ENCODE measurements at places on chromosomes 3 and 15. TPM values are rescaled to one million over a fixed set of nuclear protein-coding genes. Genes with fewer than 3 reads are reported as not detected.
A peak's percentile ranks its signal among the peaks of the same experiment; 100 is the strongest.

DNA sequence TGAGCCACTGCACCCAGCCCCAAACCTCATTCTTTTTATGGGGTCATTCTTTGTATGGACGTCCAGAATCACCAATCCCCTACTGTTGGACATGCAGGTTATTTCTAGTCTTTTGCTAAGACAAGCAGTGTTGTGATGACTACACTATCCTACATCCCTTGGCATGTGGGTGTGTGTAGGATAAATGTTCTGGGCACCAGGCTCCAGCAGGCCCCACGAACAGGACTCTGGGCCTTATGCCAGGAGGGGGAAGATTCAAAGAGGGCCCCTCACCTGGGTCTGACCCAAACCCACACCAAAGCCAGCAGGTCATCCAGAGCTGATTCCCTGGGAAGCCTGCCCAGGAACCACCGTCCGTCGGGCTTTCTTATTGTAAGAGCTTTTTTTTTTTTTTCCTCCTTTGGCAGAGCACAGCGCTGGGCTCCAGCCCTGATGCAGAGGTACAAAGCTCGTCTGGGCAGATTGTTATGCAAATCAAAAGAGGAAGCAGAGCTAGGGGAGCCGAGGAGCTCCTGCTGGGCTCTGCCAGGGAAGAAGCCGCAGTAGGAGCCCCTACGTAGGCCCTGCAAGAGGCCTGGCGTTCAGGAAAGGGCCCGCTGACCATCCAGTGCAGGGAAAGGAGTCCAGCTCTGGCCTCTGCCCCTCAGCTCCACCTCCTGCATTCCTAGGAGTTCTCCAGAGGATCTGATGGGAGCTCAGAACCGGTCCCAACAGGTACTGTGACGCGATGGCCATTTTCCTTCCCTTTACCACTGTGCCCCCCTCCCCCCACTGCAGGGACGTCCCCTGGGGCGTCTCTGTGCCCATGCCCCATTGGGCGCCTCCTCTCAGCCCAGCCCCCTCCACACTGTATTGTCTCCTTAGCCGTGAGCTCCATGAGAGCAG lies 29.0 kb upstream of the FURIN start:
- H3K27ac ChIP-seq, result no peak overlapping the region
- no peaks in the 10 kb centered on the region for H3K27me3 ChIP-seq
- no peak for DNase-seq
- no peaks in the 10 kb centered on the region for H3K36me3 ChIP-seq

- peak overlapping the region; percentile 63 for H3K27ac ChIP-seq
- H3K4me1 ChIP-seq, result peaks cover 50% of the 10 kb centered on the region
- no peak overlapping the region for H3K4me3 ChIP-seq
- H3K27me3 ChIP-seq, result no peaks in the 10 kb centered on the region
- peak; percentile 40 for DNase-seq
Observed at GRCh38 chr3:46407970-46408369, 911 bp downstream of the CCRL2 start.

DNA sequence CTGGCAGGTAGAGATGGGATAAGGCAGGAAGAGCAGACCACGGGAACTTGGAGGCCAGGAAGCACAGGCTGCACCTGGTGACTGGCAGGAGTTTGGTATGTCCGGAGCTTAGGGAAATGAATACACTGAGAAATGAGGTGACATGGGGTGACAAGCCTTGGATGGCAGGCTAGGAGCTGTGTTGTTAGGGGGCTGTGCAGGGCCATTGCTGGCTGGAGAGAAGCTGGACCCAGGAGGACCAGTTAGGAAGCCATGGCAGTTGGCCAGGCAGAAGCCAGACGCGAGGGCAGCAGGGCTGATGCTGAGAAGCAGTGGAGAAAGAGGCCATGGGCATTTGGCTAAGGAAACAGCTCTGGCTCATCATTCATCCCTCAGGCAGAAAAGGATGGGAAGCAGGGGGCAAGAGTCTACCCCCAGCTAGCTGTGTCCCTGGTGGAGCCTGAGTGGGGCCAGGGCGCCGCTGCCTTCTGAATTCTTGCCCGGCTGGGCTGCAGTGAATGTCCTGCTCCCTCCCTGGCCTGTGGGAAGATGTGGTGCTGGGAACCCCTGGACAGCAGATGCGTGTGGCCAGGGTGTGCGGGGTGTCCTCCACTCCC lies 255.8 kb downstream of the FAM43A start:
- no peak for DNase-seq
- H3K27me3 ChIP-seq, result no peaks in the 10 kb centered on the region
- H3K4me1 ChIP-seq, result no peaks in the 10 kb centered on the region
- no peak overlapping the region for H3K4me3 ChIP-seq
- H3K27ac ChIP-seq, result no peak overlapping the region
- no peaks in the 10 kb centered on the region for H3K36me3 ChIP-seq

- no peaks in the 10 kb centered on the region for H3K36me3 ChIP-seq
- no peaks in the 10 kb centered on the region for H3K4me1 ChIP-seq
- H3K27me3 ChIP-seq, result no peaks in the 10 kb centered on the region
- no peak overlapping the region for H3K27ac ChIP-seq
- H3K4me3 ChIP-seq, result no peak overlapping the region
- no peak for DNase-seq
Observed at GRCh38 chr3:116474801-116475200, 29.5 kb upstream of the LSAMP start.

- peaks cover 8% of the 10 kb centered on the region for H3K4me1 ChIP-seq
- no peak overlapping the region for H3K27ac ChIP-seq
- H3K36me3 ChIP-seq, result no peaks in the 10 kb centered on the region
- H3K27me3 ChIP-seq, result no peaks in the 10 kb centered on the region
- H3K4me3 ChIP-seq, result no peak overlapping the region
- peak; percentile 91 for DNase-seq
Observed at GRCh38 chr3:175432376-175433025, 573.4 kb downstream of the NAALADL2 start.

DNA sequence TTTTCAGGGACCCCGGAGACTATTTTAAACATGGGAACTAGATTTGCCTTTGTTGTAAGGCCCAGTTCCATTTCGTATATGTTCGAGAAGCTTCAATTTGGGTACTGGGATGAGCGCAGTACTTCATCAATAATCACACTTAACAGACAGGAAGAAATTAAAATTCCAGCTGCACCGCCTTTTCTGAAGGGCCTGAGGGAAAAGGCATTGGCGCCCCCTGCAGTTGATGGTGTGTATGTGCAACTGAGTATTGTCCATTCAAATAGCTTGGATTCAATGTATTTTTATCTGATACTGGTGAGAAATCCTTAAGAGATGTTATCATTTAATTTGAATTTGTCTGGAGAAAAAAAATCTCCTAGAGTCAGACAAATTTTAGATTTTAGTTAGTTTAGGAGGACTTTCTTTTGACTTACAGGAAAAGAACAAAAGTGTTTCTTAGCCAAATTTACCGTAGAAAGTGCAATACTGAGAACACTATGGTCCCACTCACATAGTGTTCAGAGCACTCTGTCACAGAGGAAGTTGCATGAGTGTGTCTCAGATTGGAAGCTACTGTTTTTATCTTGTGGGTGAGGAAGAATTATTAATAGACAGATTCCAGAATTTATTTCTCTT lies 5.4 kb upstream of the ALDH1A2 start:
- no peak overlapping the region for H3K27ac ChIP-seq
- H3K4me3 ChIP-seq, result no peak overlapping the region
- H3K4me1 ChIP-seq, result peaks cover 3% of the 10 kb centered on the region
- no peaks in the 10 kb centered on the region for H3K27me3 ChIP-seq

The KLHDC8B gene
- 36.0 TPM for total RNA-seq

The DZIP1L gene
- 14.6 TPM for total RNA-seq

- no peak overlapping the region for H3K27ac ChIP-seq
- no peak for DNase-seq
- peaks cover 18% of the 10 kb centered on the region for H3K36me3 ChIP-seq
Observed at GRCh38 chr3:185646382-185647133, 60.5 kb downstream of the SENP2 start.

GRCh38 chr15:68590721-68591389 lies 12.1 kb downstream of the CORO2B start:
- peaks cover 8% of the 10 kb centered on the region for H3K4me1 ChIP-seq
- no peaks in the 10 kb centered on the region for H3K27me3 ChIP-seq
- no peaks in the 10 kb centered on the region for H3K36me3 ChIP-seq

DNA sequence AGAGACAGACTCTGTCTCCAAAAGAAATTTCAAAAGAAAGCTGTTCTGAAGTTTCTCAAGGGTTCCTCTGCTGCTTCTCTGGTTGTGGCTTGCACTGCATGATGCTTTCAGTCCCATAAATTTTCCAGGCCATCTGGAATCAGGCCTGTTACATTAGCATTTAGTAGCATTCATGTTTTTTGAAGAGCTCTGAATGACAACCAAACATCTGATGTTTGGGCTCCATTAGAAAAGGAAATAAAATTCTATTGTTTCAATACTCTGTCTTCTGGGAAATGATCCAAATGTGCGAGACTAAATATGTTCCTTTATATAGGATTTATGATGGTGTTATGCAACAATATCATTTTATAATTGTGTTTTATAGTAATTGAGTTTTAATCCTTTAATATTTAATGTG lies 455.8 kb downstream of the GABRG3 start:
- no peaks in the 10 kb centered on the region for H3K4me1 ChIP-seq
- H3K27ac ChIP-seq, result no peak overlapping the region
- no peak overlapping the region for H3K4me3 ChIP-seq
- no peaks in the 10 kb centered on the region for H3K27me3 ChIP-seq

The GPR171 gene
- not detected for total RNA-seq

The SLC6A6 gene
- 38.0 TPM for total RNA-seq

The GOLGA6L4 gene
- total RNA-seq, result 7.5 TPM

- H3K27me3 ChIP-seq, result no peaks in the 10 kb centered on the region
- peak overlapping the region; percentile 4 for H3K27ac ChIP-seq
- peaks cover 3% of the 10 kb centered on the region for H3K36me3 ChIP-seq
- DNase-seq, result peak; percentile 72
- H3K4me1 ChIP-seq, result peaks cover 24% of the 10 kb centered on the region
Observed at GRCh38 chr15:90885432-90886290, 1.4 kb downstream of the FES start.

DNA sequence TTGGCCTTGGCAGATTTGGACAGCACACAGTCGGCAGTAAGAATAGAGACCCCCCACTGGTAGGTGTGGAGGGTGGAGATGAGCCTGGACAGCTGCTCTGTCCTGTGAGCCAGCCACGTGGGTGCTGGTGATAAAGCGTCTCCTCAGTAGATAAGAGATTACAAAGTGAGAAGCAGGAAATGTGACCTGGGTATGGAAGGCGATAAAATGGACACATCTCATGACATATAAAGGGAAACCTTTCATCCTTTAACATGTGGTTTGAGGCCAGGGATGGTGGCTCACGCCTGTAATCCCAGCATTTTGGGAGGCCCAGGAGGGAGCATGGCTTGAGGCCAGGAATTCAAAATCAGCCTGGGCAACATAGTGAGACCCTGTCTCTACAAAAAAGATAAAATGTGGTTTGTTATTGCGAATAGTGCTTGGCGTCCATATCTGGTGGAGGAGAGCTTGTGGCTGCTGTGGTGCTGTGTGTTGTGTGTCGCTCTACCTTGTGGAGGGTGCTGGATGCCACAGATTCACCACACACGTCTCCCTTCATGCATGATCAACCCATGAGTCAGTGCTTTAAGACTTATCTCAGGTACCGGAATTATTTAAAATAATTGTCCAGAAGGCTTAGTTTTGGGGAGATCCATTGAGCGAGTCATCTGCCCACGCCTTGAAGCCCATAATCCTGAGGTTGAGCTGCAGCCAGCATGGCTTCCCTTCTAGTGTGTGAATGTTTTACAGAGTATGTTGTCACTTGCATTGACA lies 157.0 kb downstream of the GABRG3 start:
- no peaks in the 10 kb centered on the region for H3K27me3 ChIP-seq
- no peak overlapping the region for H3K4me3 ChIP-seq
- no peak overlapping the region for H3K27ac ChIP-seq

The TMEM207 gene
- not detected for total RNA-seq

DNA sequence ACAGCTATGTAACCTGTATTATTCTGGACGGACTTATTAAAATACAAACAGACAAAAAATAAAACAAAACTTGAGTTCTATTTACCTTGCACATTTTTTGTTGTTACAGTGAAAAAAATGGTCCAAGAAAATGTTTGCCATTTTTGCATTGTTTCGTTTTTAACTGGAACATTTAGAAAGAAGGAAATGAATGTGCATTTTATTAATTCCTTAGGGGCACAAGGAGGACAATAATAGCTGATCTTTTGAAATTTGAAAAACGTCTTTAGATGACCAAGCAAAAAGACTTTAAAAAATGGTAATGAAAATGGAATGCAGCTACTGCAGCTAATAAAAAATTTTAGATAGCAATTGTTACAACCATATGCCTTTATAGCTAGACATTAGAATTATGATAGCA lies 17.1 kb downstream of the LMOD3 start:
- no peaks in the 10 kb centered on the region for H3K27me3 ChIP-seq
- no peak overlapping the region for H3K4me3 ChIP-seq
- peaks cover 15% of the 10 kb centered on the region for H3K36me3 ChIP-seq

DNA sequence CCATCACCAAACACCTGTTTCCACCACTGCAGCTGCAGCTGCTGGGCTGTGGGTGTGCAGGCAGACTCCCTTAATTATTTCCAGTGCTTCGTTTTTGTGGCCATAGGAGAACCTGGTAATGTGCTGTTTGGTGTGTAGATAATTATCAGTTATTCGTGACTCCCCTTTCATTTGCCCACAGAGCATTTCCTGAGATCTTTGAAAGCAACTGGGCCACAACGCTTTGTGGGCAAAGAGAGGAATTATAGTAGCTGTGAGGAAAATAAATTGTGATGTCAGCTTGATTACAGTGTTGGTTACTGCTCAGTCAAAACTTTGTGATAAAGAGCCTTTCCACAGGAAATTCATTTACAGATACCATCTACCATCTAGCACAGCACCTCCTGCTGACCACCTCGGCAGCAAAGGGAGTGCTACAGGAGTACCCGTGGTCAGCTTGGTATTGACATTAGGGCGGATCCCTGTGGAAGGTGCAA lies 193.3 kb upstream of the SLCO3A1 start:
- H3K27ac ChIP-seq, result no peak overlapping the region
- DNase-seq, result no peak
- H3K27me3 ChIP-seq, result no peaks in the 10 kb centered on the region
- H3K4me3 ChIP-seq, result no peak overlapping the region
- H3K4me1 ChIP-seq, result no peaks in the 10 kb centered on the region
- H3K36me3 ChIP-seq, result no peaks in the 10 kb centered on the region

DNA sequence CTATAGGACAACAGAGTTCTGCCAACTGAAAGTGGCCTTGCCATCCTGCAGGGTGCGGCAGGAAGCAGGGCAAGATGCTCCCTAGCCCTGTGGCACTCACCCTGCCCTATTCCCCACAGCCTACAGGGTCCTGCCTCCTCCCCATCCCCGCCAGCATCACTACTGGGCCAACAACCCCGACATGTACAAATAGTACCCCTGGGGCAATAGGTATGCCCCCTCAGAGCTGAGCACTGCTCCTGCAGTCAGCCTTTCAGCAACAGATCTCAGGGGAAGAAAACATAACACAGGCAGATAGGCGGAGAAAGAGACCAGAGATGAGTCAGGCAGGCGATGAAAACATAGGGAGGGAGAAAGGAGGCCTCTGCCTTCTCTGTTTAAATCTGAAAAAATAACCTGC lies 74.7 kb downstream of the XXYLT1 start:
- no peaks in the 10 kb centered on the region for H3K36me3 ChIP-seq
- no peaks in the 10 kb centered on the region for H3K27me3 ChIP-seq
- H3K4me3 ChIP-seq, result no peak overlapping the region
- peak overlapping the region; percentile 79 for H3K27ac ChIP-seq
- H3K4me1 ChIP-seq, result peaks cover 45% of the 10 kb centered on the region

The CCR8 gene
- not detected for total RNA-seq
